Activated CD4-positive, alpha-beta memory T cell treated with anti-CD3 and anti-CD28 coated beads for 36 hours (primary cell): ENCODE measurements at places on chromosomes 7 and 10. TPM values are rescaled to one million over a fixed set of nuclear protein-coding genes. Genes with fewer than 3 reads are reported as not detected.

Gene NME8
- not detected for total RNA-seq

Gene GPR15LG
- total RNA-seq = not detected

Gene ZPBP
- not detected for total RNA-seq

Gene FAM237B
- not detected for total RNA-seq

DNA sequence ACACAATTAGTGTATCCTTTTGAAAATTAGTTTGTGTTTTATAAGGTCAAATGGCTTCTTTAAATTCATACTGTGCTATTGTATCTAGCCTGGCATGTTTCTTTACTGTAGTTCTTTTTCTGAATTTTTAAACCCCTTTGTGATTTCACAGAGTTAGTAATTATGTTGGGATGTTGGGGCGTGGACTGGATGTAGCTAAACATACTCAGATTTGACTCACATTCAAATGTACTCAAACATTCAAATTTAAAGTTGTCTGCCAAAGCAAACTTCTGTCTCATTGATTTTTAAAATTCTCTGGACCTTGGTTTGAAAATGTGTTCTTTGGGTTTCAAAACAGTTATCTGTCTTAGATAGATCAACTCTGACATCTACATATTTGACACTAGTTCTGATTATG is 7.2 kb upstream of the NRP1 start:
- no peak overlapping the region for H3K27ac ChIP-seq
- peaks cover 41% of the 10 kb centered on the region for H3K27me3 ChIP-seq
- peaks cover 15% of the 10 kb centered on the region for H3K4me1 ChIP-seq
- no peak overlapping the region for H3K4me3 ChIP-seq

- H3K36me3 ChIP-seq = peaks cover 7% of the 10 kb centered on the region
- H3K4me3 ChIP-seq = no peak overlapping the region
Observed at GRCh38 chr7:149717481-149717880, 55.9 kb downstream of the ZNF467 start.

GRCh38 chr10:45657033-45657926 is 15.3 kb downstream of the ZFAND4 start:
- peaks cover 43% of the 10 kb centered on the region for H3K36me3 ChIP-seq
- no peak for DNase-seq
- peaks cover 39% of the 10 kb centered on the region for H3K4me1 ChIP-seq

GRCh38 chr7:130906575-130906974 is 172.6 kb upstream of the KLF14 start:
- peaks cover under 1% of the 10 kb centered on the region for H3K27me3 ChIP-seq
- no peak overlapping the region for H3K4me3 ChIP-seq

- no peak for DNase-seq
- H3K27me3 ChIP-seq = peaks cover 4% of the 10 kb centered on the region
- H3K4me3 ChIP-seq = no peak overlapping the region
- H3K36me3 ChIP-seq = no peaks in the 10 kb centered on the region
- no peaks in the 10 kb centered on the region for H3K4me1 ChIP-seq
Observed at GRCh38 chr10:80281292-80281691, 8.2 kb downstream of the MAT1A start.

Gene IFIT3
- total RNA-seq = 15.2 TPM

Gene CASTOR2
- total RNA-seq = 3.8 TPM

- H3K4me1 ChIP-seq = no peaks in the 10 kb centered on the region
- DNase-seq = no peak
- H3K4me3 ChIP-seq = no peak overlapping the region
- no peaks in the 10 kb centered on the region for H3K36me3 ChIP-seq
- peaks cover 5% of the 10 kb centered on the region for H3K27me3 ChIP-seq
Observed at GRCh38 chr10:48480397-48481374, 124.2 kb downstream of the ARHGAP22 start.

DNA sequence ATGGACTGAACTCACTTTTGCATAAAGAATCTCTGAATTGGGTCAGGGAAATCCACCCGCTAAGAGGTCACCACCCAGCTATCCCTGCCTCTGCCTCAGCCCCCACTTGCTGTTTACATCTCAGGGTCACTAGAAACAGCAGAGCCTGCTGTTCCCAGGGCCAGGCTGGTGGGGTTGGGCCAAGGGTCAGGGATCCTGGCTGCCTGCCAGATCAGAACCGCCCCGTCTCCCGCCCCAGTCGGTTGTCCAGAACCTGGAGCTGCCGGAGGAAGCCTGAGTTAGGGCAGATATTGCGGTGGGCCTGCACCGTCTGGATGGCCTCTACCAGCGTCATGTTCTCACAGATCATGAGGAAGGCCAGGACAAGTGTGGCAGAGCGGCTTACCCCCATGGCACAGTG is 17.0 kb upstream of the SAMD8 start:
- no peaks in the 10 kb centered on the region for H3K36me3 ChIP-seq
- no peak overlapping the region for H3K27ac ChIP-seq
- H3K27me3 ChIP-seq = no peaks in the 10 kb centered on the region
- no peak overlapping the region for H3K4me3 ChIP-seq
- peaks cover 6% of the 10 kb centered on the region for H3K4me1 ChIP-seq
- DNase-seq = no peak

Gene PPP1R17
- not detected for total RNA-seq

Gene SH2B2
- total RNA-seq = 4.7 TPM

DNA sequence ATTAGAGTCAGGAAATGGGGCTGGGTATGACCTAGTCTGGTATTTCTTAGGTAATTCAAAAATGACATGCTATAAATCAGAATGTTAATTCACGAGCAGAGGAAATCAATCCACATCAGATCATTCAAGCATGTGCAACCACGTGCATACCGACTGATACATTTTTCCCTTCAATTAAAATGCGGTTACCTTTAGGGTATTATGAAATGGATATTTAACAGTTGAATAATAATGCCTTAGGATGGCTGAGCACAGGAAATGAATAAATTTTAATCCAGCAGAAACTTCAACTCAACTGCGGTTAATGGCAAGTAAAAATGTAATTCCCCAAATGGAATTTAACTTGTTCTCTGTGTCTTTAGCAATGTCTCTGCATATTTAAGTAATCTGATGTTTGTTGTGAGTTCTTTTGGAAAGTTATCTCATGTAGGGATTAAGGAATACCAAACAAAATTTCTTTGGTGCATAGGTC is 9.2 kb downstream of the CPA2 start:
- no peak overlapping the region for H3K4me3 ChIP-seq
- no peaks in the 10 kb centered on the region for H3K36me3 ChIP-seq
- H3K27ac ChIP-seq = peak overlapping the region; percentile 83
- peaks cover 19% of the 10 kb centered on the region for H3K27me3 ChIP-seq

Gene CNPY1
- not detected for total RNA-seq

DNA sequence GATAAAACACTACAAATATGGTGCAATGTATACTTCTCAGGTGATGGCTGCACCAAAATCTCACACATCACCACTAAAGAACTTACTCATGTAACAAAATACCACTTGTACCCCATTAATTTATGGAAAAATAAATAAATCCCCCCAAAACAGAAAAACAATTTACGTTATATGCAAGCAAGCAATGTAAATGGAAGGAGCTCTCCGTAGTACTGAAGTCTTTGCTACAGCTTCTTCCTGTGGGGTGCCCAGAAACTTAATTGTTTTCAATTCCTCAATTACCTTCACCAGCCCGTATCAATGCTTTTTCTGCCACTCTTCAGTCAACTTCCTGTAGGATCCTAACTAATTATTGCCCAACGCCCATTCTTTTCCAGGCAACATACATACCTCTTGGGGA is 138.1 kb downstream of the RELN start:
- no peaks in the 10 kb centered on the region for H3K4me1 ChIP-seq
- H3K27me3 ChIP-seq = peaks cover 9% of the 10 kb centered on the region
- H3K36me3 ChIP-seq = peaks cover 2% of the 10 kb centered on the region

DNA sequence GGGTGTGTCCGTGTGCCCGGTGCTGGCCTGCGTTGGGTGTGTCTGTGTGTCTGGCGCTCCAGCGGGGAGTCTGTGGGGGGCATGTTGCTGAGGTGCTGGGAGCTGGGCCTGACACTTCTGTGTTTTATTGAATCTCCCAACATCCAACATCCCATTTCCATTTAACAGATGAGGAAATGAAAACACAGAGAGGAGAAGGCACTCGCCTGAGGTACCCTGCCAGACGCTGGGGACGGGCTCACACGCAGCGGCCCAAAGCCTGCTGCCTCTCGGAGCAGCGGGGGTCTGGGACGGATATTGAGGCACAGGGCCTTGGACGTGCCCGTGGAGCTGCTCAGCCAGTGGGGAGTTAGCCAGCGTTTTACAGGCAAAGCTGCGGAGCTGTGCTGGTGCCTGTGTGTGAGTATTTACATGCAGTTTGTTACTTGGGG is 133.9 kb downstream of the DNAJB6 start:
- H3K27ac ChIP-seq = no peak overlapping the region
- peaks cover 20% of the 10 kb centered on the region for H3K36me3 ChIP-seq
- H3K4me3 ChIP-seq = no peak overlapping the region
- peaks cover 26% of the 10 kb centered on the region for H3K4me1 ChIP-seq
- no peak for DNase-seq

- H3K4me3 ChIP-seq = no peak overlapping the region
- DNase-seq = no peak
- no peak overlapping the region for H3K27ac ChIP-seq
- no peaks in the 10 kb centered on the region for H3K36me3 ChIP-seq
- no peaks in the 10 kb centered on the region for H3K4me1 ChIP-seq
- H3K27me3 ChIP-seq = no peaks in the 10 kb centered on the region
Observed at GRCh38 chr7:79734181-79734580, 280.7 kb upstream of the MAGI2 start.

Gene ECHDC3
- total RNA-seq = 1.4 TPM

DNA sequence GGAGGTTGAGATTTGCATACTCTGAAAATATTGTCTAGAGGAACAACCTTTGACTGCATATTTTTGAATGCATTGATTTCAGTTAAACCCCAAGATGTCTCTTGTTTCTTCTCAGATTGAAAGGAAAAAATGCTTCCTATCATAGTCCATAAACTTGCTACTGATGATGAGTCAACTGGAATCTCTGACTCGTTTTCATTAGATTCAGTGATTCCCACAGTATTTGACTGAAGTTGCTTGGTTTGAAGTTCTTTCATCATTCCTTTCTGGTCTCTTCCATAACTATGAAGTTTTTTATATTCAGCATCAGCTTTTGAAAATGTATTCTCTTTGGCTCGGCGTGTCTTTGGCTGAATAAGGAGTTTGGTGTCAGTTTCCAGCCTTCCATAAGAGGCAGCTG is 10.7 kb downstream of the PEX1 start:
- DNase-seq = no peak
- no peaks in the 10 kb centered on the region for H3K27me3 ChIP-seq
- H3K36me3 ChIP-seq = peaks cover 11% of the 10 kb centered on the region
- H3K27ac ChIP-seq = peak overlapping the region; percentile 6

Gene POU6F2
- not detected for total RNA-seq

Gene CALML5
- not detected for total RNA-seq

Gene CALCR
- total RNA-seq = not detected

DNA sequence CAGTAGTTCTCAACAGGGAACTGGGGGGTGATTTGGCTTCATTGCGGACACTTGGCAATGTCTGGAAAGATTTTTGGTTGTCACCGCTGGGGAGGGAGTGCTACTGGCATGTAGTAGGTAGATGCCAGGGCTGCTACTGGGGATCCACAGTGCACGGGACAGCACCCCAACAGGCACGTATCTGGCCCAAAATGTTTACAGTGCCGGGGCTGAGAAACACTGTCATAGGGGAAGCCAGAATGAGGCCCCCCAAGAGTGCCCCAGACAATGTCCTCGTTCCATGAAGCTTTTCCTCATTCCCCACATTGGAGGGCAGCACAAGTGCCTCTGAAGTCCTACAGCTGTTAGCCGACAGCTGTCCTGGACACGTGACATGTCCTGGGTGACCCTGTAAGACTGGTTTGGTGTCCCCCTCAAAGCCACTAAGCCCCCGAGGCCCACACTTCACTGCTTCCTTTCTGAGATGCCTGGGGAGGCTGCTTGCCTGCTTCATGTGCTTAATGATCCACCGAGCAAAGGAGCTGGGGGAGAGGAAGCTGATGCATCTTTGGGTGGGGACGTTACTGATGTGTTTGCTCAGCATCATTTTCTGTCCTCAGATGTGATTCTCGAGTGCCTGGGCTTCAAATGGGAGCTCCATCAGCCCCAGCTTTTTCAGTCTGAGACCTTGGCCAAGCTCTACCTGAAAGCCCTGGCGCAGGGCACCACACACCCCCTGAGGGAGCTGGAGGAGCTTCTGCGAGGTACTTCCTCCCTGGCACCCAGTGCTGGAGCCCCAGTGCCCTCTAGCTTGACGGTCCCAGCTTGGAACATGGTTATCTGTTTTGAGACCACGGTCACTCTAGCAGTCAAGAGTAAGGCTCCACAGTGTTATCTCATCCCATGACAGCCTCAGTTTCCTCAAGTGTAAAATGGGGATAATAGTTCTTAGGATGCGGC is 14.7 kb downstream of the BTBD16 start:
- H3K4me1 ChIP-seq = peaks cover 4% of the 10 kb centered on the region
- H3K27ac ChIP-seq = no peak overlapping the region
- no peaks in the 10 kb centered on the region for H3K36me3 ChIP-seq
- no peak for DNase-seq

- peaks cover 20% of the 10 kb centered on the region for H3K36me3 ChIP-seq
- H3K27me3 ChIP-seq = no peaks in the 10 kb centered on the region
- no peak overlapping the region for H3K4me3 ChIP-seq
- H3K4me1 ChIP-seq = peaks cover 13% of the 10 kb centered on the region
Observed at GRCh38 chr7:111513566-111513965, 48.7 kb downstream of the IMMP2L start.

Gene PNLIPRP2
- total RNA-seq = not detected

- H3K27me3 ChIP-seq = no peaks in the 10 kb centered on the region
- no peak for DNase-seq
- no peak overlapping the region for H3K4me3 ChIP-seq
- no peaks in the 10 kb centered on the region for H3K4me1 ChIP-seq
Observed at GRCh38 chr7:15863951-15864625, 177.6 kb upstream of the MEOX2 start.

DNA sequence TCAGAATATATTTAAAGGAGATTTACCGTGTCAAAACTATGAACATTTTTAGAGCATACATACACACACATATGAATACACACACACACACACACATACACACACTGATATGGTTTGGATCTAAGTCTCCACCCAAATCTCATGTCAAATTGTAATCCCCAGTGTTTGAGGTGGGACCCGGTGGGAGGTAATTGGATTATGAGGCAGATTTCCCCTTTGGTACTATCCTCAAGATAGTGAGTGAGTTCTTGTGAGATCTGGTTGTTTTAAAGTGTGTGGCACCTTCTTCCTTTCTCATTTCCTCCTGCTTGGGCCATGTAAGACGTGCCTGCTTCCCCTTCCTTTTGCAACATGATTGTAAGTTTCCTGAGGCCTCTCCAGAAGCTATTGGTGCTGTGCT is 515.0 kb upstream of the ZMIZ1 start:
- H3K36me3 ChIP-seq = no peaks in the 10 kb centered on the region
- DNase-seq = no peak
- no peak overlapping the region for H3K27ac ChIP-seq
- H3K4me3 ChIP-seq = no peak overlapping the region
- H3K27me3 ChIP-seq = peaks cover 5% of the 10 kb centered on the region
- peaks cover 2% of the 10 kb centered on the region for H3K4me1 ChIP-seq
